ENCODE measurements at places on chromosomes 2 and 18.
A peak's percentile ranks its signal among the peaks of the same experiment; 100 is the strongest.

GRCh38 chr2:195212586-195212985, 444.4 kb upstream of the SLC39A10 start:
- DNase-seq: no peak

GRCh38 chr2:174153757-174154680, 94.3 kb downstream of the OLA1 start:
- DNase-seq: no peak

GRCh38 chr2:109455731-109456691, 157.8 kb downstream of the SEPTIN10 start:
- no peak for DNase-seq

DNA sequence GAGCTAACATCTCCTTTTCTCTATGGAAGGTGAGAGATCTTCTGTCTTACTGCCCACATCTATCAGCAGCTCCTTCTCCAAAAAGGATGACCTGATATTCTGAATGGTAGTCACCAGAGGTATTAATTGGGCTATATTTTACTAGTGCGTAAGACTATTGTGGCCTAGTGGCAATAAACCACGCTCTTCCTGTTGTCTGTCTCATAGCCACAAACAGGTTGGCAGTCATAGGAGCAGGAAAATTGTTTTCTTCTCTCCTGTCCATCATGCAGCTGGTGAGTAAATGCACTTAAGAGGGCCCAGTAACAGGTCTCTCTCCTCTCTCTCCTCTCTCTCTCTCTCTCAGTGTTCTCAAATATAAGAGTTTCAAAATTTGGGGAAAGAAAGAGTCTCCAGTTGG, 856.8 kb upstream of the ACVR2A start:
- no peak for DNase-seq

DNA sequence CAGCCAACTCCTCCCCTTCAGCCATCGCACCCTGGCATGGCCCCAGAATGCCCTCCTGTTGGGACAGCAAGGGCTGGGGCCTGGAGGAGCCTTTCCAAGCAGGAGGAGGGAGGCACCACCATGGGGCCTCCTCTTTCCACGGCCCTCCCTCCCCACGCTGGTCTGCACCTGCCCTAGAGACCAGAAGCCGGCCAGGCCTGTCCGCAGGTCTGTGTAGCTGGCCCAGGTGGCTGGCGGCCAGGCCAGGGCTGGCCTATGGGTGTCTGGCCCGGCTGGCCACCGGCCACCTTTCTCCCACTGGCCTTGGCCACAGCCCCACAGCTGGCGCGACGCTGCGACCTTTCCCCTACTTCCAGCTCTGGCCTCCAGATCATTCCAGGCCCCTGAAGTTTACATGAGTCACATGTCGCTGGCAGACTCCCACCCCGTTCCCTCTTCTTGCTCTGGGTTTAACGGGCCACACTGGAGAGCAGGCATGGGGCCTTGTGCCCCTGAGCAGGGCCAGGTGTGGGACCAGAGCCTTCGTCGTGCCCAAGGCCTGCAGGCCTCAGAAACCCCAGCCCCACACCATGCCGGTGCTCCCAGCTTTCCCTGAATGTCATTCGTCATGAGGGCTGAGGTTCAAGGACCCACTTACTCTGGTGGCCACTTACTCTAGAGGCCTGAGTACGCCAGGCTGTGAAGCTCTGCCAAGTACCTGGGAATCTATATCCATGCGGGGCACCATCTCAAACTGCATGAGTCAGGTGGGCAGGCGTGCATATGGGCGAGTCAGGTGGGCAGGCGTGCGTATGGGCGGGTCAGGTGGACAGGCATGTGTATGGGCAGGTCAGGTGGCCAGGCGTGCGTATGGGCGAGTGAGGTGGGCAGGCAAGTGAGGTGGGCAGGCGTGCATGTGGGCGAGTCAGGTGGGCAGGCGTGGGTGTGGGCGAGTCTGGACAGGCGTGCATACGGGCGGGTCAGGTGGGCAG, 33.3 kb upstream of the KLF11 start:
- DNase-seq: no peak

DNA sequence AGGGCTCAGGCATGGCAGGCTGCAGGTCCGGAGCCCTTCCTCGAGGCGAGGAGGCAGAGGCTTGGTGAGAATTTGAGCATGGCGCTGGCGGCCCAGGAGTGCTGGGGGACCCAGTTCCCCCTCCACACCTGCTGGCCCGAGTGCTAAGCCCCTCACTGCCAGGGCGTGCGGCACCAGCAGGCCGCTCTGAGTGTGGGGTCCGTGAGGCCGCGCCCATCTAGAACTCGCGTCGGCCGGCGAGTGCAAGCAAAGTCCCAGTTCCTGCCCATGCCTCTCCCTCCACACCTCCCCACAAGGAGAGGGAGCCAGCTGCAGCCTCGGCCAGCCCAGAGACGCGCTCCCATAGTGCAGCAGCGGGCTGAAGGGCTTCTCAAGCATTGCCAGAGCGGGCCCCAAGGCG, 233.0 kb downstream of the PIEZO2 start:
- no peak for DNase-seq

DNA sequence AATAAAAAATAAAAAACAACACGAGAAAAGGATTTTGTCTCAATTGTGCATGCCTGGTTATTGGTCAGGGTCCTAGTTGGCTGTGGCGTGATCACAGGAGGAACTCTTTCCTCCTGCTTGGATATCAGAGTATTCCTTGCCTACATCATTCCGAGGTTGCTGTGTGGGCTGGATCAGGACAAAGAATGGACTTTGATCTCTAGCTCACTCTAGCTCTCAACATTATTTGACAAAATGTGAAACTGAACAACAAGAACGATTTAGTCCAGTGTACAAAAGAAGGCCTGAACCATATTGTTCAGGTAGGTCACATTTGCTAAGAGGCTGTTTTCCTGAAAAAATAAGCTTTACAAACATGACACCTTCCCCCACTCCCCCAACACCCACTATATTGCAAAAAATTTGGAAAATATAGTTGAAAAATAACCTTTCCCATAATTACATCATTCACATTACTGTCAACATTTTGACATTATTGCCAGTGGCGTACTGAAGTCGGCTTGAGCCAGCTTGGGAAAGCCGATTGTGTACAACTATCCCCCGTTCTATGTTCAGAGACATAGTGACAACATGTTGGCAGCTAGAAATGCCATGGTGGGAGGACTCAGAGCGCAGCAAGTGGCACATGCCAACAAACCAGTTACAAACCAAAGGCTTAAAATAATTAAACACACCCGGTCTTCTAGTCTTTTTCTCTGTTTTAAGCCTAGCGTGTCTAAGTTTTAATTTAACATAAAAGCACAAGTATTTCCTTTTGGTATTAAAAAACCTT, 179.0 kb downstream of the LPIN1 start:
- no peak for DNase-seq

DNA sequence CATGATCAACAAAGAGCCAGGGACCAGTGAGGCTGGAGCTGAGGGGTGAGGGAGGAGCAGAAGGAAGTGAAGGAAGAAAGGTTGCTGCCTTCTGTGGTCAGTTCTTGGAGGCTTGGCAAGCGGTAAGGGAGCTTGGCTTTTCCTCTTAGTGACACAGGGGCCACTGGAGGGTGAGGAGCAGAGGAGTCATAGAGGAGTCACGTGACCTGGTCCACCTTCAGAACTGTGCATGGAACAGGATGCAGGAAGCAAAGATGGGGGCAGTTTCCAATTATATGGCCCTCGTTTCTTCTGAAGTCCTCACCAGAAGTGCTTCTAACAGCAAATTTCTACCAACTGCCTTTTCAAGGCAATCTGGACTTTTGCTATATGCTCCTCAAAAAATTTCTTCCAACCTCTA, 326.9 kb upstream of the SMIM21 start:
- DNase-seq: no peak

GRCh38 chr2:27857417-27858172, 32.6 kb downstream of the RBKS start:
- DNase-seq: peak; percentile 73

DNA sequence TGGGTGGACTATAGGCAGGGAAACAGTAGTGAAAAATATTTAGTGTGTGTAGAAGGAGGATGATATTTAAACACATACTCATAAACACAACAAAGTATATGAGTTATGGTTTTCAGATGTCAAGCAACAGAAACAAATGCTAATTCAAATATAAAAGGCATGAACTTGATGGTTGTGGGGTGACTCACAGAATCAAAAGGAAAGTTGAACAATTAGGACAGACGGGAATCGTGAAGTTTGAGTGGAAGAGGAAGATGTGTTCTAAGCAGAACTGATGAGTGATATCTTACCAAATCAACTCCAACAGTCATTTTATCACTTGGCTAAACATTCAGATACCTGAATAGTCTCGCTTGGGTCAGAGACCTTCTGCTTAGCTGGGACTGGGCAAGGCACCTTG, 53.6 kb upstream of the ITGA6 start:
- no peak for DNase-seq

DNA sequence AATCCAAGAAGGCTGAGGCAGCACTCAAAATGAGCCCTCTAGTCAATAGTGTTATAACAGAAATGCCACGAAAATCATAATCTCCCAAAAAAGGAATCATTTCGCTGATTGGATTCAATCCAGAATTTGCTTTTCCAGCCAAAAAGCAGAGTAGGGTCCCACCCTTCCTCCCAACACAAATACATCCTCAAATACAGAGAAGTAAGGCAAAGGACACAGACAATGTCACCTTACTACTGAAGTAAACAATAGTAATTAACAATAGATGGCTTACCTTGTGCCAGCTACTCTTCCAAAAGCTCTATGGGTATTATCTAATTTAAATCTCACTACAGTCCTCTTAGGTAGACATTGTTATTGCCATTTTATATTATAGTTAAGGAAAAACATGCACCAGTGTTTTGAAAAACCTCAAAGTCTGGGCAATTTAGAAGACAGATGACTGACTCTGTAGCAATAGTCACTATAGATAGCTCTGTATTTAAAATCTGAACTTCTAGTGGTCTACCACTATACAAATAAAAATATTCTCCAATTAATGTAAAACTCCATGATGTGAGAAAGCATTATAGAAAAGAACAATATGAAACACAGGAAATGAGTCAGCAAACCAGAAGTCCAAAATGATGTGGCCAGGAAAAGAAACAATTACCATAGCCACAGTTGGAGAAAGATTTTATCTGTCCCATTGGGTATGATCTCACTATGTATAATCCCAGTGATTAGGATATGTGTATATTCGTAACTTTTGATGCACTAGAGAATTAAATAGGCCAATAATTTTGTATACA, 305.0 kb upstream of the ERBB4 start:
- DNase-seq: peak; percentile 23

GRCh38 chr2:216690853-216691741, 4.3 kb downstream of the IGFBP5 start:
- DNase-seq: peak; percentile 78

DNA sequence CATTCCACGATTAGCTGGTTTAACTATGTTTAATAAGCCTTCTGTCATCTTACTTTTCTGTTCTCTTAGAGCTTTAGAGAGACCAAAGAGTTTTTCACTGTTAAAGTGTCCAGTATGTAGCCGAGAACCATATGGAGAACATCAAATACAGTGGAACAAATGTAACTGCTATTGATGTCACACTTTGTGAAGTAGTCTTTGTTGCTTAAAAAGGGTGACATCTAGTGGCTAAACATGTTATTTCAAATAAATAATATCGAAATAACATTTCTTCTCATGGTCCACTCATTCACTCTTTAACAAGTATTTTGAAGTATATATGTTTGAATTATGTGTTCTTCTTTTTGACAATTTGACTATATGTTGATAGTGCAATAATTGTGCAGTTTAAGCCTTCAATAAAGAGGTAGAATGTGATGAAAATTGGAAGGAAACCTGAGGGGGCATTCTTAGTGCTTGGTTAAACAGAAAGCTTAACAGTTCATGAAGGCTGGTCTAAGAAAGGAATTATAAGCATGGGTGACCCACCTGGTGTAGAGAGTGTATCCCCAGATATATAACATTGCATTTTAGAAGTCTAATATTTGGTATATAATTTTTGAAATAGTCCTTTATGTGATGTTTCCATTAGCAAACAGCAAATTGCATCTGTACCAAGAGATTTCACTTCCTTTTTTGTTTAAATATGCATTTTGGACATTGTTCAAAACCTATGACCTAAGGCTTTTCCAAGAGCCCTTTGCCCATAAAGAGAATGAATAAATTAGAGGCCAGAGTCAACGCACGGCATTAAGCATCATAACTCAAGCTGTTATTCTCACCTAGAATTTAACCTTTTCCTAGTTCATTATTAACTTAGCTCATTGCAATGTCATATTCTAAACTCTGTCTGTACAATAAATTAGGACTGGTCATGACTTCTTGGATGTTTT, 112.1 kb downstream of the KYNU start:
- peak; percentile 37 for DNase-seq

- no peak for DNase-seq
Observed at GRCh38 chr2:29040552-29040951, 33.8 kb downstream of the PCARE start.

DNA sequence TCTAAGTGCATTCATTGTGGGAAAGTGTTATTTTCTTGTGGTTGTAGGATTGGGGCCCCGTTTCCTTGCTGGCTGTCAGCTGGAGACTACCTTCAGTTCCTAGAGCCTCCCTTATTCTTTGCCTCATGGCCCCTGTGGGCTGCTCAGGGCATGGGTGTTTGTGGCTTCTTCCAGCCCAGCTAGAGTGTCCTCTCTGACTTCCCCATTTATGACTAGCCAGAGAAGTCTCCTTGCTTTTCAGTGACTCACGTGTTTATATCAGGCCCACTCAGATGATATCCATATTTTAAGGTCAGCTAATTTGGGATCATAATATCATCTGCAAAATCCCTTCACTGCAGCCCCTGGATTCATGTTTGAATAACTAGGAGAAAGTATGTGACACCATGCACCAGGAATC, 62.8 kb downstream of the DTNA start:
- no peak for DNase-seq

- peak; percentile 29 for DNase-seq
Observed at GRCh38 chr2:73938718-73939352, 12.2 kb downstream of the DGUOK start.

GRCh38 chr2:15720561-15721307, 129.1 kb downstream of the DDX1 start:
- DNase-seq: no peak

DNA sequence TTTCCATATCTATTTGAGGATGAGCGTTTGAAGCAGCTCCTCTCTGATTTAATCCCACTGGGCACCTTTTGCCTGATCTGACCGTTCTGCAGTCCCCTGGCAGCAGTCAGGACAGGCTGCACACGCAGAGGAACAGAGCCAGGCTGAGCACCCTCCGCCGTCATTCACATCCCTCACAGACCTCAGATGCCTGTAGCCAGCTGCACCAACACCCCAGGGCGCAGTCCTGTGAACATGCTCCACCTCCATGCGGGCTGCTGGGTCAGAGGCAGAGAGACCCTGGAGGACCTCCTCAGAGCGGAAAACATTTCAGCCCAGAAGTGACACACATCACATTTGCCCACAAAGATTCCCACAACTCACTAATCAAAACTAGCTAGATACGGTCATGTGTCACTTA, 146.1 kb downstream of the SEPTIN10 start:
- DNase-seq: no peak
